ENCODE measurements at places on chromosomes 7 and 10.

DNA sequence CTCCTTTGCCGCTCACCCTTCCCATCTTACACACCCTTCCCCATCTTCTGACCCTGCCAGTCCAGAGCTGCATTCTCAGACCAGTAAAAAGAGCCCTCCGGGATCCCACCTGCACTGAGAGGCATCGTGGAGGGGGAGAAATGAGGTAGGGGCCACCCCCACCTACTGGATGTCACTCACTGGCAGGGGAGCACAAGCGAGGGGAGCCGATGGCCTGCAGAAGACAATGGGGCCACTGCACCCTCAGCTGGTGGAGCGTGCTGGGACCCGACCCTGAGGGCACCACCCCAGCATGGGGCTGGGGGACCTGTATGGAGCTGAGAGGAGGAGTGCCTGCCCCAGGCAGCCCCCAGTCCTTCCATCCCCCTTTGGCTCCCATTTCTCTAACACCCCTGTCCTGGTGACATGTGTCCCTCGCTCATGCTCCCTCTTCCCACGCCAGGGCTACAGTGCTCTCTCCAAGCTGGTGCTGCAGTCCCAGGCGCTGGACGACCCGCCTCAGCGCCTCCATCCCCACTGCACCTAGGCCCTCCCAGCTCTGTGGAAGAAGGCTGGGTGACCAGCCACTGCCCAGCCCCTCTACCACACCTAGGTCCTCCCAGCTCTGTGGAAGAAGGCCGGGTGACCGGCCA is 49.8 kb downstream of the RASGEF1A start:
- DNase-seq = no peak

DNA sequence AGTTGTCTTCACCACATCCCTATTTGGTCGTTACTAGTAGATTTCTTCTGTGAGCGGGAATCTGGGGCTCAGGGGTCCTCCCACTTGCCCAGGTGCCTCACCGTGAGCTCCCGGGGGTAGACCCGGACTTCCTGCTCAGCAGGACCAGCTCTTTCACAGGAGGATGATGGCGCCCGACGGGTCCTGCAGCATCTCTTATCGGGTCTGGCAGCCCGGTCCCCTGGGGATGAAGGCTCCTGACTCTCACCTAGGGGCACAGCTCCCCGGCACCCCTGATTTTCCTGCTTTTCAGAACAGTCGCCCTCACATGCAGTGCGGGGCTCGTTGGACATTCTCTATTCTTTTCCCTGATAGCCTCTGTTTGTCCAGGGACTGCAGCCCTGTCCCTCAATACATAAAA is 33.0 kb upstream of the SHH start:
- DNase-seq = no peak

DNA sequence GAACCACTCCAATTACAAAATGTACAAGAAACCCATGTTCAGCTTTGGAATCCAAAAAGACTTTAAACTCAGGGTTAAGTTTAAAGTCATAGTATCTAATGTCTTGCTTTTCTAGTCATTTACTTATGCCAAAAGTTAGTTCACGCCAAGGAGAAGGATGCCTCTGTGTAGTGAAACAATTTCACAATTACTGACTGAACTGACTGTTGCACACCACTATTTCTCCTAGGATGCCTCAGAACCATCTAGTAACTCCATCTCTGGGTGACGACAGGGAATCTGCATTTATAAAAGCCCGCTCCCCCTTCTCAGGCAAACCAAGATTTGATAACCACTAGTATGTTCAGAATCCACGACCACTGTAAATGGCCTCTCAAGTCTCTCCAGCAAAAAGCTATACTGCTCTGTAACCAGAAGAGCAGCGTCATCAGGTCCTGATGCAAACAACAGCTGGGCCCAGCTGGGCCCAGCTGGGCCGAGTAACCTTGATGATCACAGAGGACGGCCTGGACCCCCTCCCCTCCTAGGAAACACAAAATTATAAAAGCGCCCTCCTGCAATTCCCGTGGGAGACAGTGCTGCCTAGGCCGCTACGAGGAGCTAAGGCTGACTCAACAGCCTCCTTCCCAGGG is 680 bp upstream of the ADO start:
- DNase-seq = no peak

DNA sequence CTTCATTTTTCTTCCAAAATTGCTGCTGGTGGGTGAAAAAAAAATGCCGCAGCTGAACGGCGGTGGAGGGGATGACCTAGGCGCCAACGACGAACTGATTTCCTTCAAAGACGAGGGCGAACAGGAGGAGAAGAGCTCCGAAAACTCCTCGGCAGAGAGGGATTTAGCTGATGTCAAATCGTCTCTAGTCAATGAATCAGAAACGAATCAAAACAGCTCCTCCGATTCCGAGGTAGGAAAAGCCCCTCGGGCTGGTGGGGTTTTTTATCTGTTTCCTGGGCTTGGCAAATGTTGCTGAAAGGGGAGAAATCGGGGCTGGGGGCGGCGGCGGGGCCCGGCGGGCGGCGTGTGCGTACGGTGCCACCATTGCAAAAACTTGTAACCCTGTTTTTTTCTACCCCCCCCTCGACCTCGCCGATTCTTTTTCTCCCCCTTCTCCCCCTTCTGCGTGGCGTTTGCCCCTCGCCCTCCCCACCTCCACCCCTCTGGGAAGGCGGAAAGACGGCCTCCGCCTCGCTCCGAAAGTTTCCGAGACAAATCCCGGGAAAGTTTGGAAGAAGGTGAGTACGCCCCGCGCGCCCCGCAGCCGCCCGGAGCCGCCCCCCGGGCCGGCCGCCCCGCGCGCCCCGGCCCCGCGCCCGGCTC is 789 bp downstream of the TCF7L2 start:
- DNase-seq = no peak

- no peak for DNase-seq
Observed at GRCh38 chr10:89565180-89565579, 29.8 kb upstream of the SLC16A12 start.

GRCh38 chr10:44981172-44982113 is 2.8 kb upstream of the DEPP1 start:
- no peak for DNase-seq

GRCh38 chr10:120367341-120367740 is 89.7 kb upstream of the PLPP4 start:
- no peak for DNase-seq

DNA sequence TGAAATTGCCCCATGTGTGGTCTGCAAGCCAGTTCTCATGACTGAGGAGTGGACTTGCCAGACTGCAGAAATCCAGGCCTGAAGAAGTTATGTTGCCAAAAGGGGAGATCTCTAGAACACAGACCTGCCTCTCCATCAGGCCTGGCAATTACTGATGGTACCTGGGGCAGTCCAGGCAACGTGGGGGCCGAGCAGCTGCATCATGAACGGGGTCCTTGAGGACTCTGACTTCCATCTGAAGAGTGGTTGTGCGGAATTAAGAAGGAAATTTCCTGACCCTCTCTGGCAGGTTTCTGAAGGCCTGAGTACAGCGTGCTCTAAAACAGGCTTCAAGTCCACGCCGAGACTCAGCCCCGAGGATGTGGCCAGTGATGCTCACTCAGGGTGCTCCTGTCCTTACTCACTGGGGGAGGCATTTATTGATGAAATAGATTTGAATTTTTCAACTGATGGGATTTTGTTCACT is 30.4 kb downstream of the RAMP3 start:
- DNase-seq = no peak

GRCh38 chr10:116186273-116186672 is 86.7 kb downstream of the GFRA1 start:
- DNase-seq = no peak

DNA sequence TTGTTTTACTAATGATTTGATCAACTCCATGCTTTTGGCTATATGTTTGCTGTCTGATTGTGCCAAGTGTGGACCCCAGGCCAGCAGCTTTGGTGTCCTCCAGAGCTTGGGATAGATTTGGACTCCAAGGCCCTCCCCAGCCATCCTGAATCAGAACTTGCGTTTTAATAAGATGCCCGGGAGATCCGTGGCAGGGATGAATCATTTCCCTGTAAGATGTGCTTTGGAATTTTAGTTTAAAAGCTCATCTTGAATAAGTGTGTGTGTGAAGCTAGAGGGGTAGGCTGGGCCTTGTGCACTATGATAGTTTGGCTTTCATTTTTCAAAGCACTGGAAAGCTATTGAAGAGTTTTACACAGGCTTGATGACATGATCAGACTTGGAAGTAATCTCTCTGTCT is 66.2 kb upstream of the SDK1 start:
- no peak for DNase-seq

DNA sequence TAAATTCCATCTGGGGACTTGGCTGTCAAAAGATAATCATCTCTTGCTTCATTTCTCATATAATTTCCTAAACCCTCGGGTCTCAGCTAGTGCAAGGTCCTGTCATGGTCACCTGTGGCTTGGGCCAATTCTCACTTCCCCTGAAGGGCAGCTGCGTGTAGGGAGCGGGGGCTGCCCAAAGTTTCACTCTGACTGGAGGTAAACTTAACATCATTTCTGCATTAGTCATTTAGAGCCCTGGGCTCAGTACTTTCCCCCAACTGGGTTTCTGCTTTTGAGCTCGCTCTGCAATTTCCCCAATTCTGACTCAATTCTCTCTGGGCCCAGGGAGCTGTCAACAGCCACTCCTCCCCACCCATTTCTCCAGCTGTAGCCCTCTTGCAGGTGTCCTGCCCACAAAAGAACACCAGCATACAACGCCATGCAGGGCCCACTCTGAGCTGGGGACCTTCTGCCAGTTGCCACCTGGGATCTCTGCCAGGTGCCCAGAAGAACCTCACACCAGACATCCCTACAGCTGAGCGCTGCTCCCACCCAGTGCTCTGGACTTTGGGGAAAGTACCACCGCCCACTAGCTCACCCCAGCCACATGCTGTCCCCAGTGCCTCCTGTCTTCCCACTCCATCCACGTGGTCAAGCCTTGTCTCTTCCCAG is 37.9 kb downstream of the VOPP1 start:
- DNase-seq = no peak

GRCh38 chr10:96306516-96306915 is 2.3 kb downstream of the DNTT start:
- no peak for DNase-seq

DNA sequence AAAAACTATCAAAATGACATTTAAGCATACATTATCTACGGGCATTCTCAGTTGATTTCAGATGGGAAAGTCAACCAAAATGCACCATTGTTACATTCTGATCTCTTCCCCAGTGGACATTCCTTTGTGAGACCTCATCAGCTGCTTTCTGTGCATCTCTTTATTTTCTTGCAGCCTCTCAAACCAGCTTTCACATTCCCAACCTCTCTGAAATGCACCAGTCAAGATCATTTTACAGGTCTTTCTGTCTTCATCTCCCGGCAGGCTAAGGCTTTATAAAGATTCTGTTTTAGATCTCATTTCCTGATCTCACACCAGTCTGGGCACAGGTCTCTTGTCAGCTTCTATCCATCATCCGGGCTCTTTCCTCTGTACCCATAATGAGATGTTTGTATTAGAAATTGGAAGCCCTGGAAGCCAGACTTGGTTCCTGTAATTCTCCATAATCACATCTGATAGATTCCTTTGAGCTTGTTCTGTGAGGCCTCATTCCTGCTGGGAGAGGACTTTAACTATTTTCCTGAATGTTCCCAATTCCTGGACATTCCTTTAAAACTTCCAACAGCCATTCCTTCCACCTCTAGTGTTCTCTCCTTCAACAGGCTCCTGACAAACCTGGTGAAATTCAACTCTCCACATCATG is 44.3 kb upstream of the ARL4A start:
- DNase-seq = no peak

DNA sequence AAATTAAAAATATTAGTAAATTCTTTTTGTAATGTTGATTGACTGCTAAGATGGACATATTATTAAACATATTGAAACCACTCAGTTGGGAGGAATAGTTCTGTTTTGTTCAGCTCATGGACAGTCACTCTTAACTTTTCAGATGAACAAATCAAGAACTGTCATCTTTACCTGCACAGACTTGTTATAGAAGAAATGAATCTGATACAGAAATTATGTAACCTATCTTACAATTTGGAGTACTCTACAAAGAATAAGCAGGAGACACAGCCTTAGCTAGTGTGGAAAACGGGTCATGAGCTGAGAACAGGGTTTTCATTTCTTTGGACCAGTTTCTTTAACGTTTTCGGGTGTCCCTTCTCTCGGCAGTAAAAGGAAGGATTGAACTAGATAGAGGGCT is 1.2 kb upstream of the ANLN start:
- DNase-seq = no peak

GRCh38 chr7:297611-298374 is 7.8 kb downstream of the FOXL3 start:
- no peak for DNase-seq

- no peak for DNase-seq
Observed at GRCh38 chr10:129057856-129058663, 409.0 kb upstream of the MGMT start.

GRCh38 chr10:18196806-18197550 is 56.8 kb downstream of the CACNB2 start:
- DNase-seq = no peak

DNA sequence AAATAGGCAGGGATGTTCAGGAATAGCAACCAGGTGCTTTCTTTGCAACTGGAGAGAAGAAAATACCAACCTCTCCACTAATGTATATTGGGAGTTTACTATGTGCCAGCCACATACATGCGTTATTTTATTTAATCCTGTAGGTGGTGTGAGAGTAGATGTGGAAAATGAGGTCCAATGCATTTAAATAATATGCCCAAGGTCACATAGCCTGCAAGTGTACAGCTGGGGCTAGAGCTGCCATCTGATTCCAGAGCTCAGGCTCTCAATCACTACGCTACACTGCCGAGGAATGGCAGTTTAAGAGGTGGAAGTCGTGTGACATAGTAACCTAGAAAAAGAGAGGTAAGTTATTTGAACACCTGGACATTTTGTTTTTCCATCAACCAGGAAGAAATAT is 277.0 kb downstream of the EXOC4 start:
- no peak for DNase-seq

Measured in iPS DF 6.9 (cell line).